Left lung (tissue), 14 donors: ENCODE measurements at places on chromosomes 1 and 21. TPM values are rescaled to one million over a fixed set of nuclear protein-coding genes. Genes with fewer than 3 reads are reported as not detected.

XCL2 gene
- 0.39 TPM for polyA plus RNA-seq

- no peak for DNase-seq
Measured at GRCh38 chr1:246092136-246092535, 414.9 kb downstream of the SMYD3 start.

DNA sequence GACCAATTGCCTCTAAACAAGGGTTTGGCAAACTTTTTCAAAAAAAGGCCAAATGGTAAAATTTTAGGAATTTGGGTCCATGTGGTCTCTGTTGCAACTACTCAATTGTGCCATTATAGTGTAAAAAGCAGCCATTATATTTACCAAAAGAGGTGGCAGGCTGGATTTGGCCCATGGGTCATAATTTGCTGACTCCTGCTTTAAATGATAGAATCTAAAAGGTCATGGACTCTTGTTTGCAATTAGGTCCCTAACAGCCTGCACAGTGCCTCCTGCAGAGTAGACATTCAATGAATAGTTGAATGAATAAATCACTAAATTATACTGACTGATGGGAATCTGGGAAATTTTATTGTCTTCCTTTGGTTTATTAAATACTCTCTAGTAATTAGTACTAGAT is 6.2 kb downstream of the BECN2 start:
- DNase-seq, result no peak

APOBEC4 gene
- 1.1 TPM for polyA plus RNA-seq

DNA sequence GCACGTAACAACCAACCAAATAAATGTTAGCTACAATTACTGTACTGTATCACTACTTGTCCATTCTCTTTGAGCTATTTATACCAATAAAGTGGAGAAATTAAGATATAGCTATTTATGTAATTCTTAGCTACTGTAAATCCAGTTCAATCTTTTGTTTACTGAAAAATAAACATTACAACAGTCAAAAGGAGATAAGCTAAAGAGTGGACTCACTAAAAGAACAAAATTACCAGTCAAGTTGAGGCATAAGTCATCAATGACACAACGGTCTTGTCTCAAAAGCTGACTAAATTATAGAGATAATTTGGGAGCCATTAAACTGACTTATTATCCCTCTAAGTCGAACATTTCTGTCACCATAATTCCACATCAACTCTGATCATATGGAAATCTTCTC is 22.5 kb downstream of the TGFBR3 start:
- DNase-seq, result no peak

KIF21B gene
- polyA plus RNA-seq, result 9.9 TPM

GRCh38 chr1:5938101-5938646 is 54.1 kb downstream of the NPHP4 start:
- no peak for DNase-seq

DNA sequence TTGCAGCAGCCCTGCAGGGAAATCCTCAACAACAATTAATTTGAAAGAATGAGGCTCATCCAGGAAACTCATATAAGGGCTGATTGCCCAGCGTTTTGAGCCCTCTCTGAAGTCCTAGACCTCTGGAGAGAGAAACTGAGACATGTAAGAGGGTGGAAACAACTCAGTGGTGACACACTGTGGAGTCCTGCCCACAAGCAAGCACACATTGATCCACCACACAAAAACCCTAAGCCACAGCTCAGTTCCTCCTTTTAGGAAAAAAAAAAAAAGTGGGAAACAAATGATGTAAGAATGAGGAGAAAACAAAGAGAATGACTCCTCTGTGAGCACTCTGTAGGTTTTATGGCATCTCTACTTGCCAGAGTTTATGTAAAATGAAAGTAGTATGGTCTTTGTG is 22.9 kb upstream of the PLA2G5 start:
- DNase-seq, result no peak

- no peak for DNase-seq
Measured at GRCh38 chr1:159943278-159943640, 2.2 kb downstream of the IGSF9 start.

- DNase-seq, result peak; percentile 28
Measured at GRCh38 chr1:212671342-212672031, 28.2 kb downstream of the BATF3 start.

DNA sequence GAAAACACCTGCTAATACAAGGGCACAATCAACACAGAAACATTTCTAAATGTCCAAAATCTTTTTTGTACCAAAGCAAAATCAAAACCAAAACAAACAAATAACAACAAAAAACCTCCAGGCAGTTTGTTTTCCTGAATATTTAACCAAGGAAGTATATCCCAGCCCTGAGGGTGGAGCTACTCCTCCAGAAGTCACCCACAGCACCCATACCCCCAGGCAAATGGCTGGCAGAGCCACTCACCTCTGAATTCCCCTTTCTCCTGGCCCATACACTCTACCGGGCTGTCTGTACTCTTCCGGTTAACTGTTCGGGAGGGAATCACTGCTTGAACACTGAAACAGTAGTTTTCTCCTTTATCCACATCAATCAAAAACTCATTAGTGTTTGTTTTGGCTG is 9.5 kb downstream of the F3 start:
- DNase-seq, result no peak

DNA sequence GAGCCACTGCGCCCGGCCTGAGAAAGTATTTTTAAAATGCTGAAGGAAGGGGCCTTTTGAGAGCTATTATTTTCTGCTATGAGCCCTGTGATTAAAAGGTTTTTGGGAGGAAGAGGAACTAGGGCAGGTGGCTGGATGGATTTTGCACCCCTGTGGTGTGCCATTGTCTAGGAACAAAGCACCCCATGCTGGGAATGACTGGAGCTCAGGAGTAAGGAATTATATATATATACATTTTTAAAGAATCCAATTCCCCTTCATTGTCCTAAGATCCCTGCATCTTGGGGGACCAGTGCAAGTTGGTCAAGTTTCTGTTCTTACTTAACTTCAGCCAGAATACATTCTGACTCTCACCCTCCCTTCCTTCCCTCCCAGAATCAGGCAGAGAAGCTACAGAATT is 91.6 kb downstream of the ZNF648 start:
- no peak for DNase-seq

GRCh38 chr1:36981126-36981525 is 53.2 kb downstream of the GRIK3 start:
- DNase-seq, result no peak

- DNase-seq, result no peak
Measured at GRCh38 chr1:177884479-177885021, 85.3 kb downstream of the SEC16B start.

- DNase-seq, result no peak
Measured at GRCh38 chr1:59502009-59502691, 205.3 kb downstream of the FGGY start.

DNA sequence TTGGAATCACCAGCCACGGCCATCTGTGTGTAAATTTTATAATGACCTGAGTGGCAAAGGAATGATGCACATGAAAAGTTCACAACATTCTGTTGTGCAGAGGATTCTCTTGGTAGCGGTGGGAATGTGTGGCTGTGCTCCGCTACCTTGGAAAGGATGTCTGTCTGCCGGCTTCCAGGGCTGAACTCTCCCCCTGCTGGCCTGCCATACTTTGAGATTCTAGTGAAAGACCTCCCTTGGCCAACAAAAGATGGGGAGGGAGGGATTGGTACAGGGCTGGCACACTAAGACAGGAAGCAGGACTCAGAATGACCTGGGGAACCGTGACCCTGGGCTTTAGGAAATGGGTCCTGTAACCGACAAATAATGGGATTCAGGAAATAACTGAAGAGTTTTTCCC is 194.5 kb upstream of the PLD5 start:
- DNase-seq, result no peak

- DNase-seq, result no peak
Measured at GRCh38 chr1:44270686-44271628, 57.7 kb downstream of the DMAP1 start.

GRCh38 chr1:113913887-113914664 is 8.9 kb downstream of the DCLRE1B start:
- no peak for DNase-seq

- no peak for DNase-seq
Measured at GRCh38 chr1:168279253-168279652, 1.4 kb upstream of the TBX19 start.

FBXO2 gene
- 0.75 TPM for polyA plus RNA-seq

TTC22 gene
- polyA plus RNA-seq, result 3.7 TPM

- no peak for DNase-seq
Measured at GRCh38 chr21:20639026-20639425, 359.2 kb upstream of the NCAM2 start.

GRCh38 chr1:110164725-110165350 is 14.5 kb downstream of the SLC6A17 start:
- no peak for DNase-seq

PRAMEF2 gene
- polyA plus RNA-seq, result not detected

MIB2 gene
- 60.6 TPM for polyA plus RNA-seq

BEND5 gene
- polyA plus RNA-seq, result 26.1 TPM

ADGRL2 gene
- polyA plus RNA-seq, result 262 TPM

DNA sequence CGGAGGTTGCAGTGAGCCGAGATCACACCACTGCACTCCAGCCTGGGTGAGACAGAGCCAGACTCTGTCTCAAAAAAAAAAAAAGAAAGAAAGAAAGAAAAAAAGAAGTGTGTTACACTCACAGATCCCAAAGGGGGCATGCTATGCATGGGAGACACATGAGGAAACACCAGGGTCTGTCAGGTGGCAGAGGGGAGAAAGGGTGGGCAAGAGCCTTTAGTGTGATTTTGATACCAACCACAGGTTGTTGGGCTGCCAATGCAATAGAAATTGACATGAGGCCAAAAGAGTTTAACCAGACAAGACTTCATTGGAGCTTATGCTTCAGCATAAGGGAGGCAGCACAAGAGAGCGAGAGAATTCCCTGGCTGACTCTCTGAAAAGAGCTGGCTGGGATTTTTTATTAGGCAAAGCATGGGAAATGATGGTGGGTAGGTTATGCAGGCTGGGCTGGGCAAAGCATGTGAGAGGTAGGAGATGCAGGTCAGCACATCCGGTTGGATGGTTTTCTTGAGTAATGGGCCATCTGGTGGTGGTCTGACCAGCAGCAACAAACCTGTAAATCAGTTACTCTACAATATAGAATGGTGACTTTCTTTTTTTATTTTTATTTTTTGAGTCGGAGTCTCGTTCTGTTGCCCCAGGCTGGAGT is 11.7 kb upstream of the EXTL1 start:
- DNase-seq, result no peak

DNA sequence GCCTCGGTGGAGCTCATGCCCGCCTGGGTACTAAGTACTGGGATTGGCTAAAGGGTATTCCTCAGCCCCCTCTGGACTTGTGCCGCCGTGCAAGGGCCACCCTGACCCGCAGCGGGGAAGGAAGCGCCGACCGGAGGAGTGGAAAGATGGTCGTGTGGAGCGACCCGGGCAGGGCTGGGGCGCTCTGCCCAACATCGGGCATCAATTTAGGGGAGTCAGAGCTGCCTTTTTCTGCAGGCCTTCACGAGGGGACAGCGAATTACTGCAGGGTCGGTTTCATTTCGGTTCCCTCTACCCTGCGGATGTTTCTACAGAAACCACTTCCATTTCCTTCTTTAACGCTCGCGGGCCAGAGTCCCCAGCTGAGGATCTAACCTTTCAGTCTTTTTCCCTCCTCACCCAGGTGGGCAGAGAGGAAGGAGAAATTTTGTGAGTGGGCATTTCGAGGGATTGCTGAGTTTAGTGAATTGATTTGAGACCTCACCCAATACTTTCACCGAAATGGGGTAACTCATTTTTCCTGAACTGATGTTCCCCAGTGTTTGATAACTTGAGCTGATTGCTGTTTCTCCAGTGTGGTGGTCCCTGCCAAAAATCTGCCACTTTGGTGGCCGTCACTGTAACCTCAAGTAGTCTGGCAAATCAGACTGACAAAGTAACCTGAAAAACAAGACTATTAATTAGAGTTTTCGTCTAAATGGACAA is 1.1 kb downstream of the TOR1AIP1 start:
- DNase-seq, result no peak

DNA sequence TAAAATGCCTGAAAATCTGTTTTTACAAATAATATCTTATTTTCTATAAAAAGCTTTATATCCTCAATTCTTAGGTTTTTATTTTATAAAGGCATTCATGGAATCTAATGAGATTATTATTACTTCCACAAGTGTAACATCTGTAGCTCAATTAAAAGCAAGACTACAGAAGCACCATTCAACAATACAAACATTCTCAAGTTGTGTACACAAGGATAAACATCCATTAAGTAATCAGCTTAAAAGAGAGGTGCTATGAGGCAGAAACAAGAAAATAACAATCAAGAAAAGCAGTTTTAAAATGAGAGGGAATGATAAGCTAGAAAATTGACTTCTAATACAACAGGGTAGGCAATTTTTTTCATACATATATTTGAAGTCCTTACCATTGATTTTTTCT is 326.1 kb downstream of the MRPL39 start:
- no peak for DNase-seq
